ENCODE measurements at places on chromosomes 6 and 20. TPM values are rescaled to one million over a fixed set of nuclear protein-coding genes. Genes with fewer than 3 reads are reported as not detected.

PRSS35 gene
- 1.4 TPM for total RNA-seq

TBX18 gene
- total RNA-seq, result not detected

KCNK16 gene
- not detected for total RNA-seq

RAET1E gene
- not detected for total RNA-seq

MBOAT1 gene
- total RNA-seq, result 9.6 TPM

SLC22A16 gene
- total RNA-seq, result not detected

SHLD1 gene
- total RNA-seq, result 6.7 TPM

ZSCAN23 gene
- total RNA-seq, result 4.1 TPM

OTOR gene
- not detected for total RNA-seq

PI16 gene
- total RNA-seq, result not detected

SAPCD1 gene
- 3.2 TPM for total RNA-seq

LSM14B gene
- total RNA-seq, result 77.9 TPM

SMOC2 gene
- total RNA-seq, result 1.8 TPM

ANKRD66 gene
- not detected for total RNA-seq

EZR gene
- 375 TPM for total RNA-seq

DNA sequence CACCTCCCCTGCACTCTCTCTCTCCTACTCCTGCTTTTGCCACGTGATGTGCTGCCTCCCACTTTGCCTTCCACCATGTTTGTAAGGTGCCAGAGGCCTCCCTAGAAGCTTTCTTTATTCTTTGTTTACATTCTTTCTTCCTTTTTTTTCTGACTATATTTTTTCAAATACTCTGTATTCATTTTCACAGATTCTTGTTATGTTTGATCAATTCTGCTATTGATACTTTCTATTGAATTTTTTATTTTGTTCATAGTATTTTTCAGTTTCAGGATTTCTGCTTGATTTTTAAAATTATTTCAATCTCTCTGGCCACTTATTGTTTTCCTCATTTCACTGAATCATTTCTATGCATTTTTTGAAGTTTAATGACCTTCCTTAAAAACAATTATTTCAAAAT, 801.8 kb downstream of the GRIK2 start:
- no peak for DNase-seq

GRCh38 chr6:106252687-106253086, 72.9 kb downstream of the ATG5 start:
- no peak for DNase-seq

DNA sequence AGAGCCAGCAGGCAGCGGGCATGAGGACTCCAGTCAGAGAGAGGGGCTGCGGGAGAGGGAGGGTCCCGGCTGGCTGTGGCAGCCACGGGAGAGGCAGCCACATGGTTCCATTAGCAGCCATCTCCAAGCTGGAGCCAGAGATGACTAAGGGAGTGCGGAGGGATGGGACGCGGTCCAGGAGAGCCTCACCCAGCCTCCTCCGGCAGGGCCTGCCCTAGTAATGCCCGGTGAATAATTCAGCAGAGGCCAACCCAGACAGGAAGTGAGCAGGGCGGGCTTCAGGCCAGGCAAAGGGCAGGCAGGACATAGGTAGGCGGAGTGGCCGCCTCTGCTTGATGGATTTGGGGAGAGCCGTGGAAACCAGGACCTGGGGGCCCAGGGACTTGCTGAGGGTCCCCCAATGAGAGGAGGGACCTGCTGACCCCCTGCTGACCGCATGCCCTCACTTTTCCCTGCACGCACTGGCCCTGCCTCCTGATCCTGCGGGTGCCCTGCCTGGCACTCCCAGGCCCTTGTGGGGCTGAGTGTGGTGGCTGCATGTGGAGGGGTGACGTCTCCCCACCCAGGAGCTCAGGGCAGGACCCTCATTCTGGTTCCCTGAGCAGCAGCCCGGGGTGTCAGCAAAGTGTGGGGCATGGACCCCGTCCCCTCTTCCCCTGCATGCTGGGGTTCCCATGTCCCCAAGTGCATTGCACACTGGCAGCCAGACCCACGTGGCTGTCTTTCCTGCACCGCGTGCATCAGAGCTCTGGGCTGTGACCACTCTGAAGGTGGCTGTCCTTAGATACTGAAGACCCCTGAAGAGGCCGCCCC, 51.8 kb upstream of the SLCO4A1 start:
- no peak for DNase-seq

GRCh38 chr6:33142501-33143070, 49.7 kb downstream of the COL11A2 start:
- no peak for DNase-seq

DNA sequence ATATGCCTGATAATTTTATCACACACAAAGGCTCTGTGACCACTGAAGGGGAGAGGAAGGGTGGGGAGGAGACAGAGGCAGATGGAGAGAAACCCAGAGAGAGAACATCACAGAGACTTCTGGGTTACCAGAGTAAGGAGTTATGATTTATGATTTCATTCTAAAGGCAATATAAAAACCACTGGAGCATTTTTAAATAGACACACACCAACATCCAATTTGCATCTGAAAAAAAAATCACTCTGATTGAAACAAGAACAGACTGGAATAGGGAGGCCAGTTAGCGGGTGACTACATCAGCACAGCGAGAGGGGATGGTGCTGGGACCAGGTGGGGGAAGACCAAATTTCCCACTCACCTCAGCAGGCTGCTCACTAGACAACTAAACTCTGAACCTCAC, 104.8 kb downstream of the AGPAT4 start:
- no peak for DNase-seq

DNA sequence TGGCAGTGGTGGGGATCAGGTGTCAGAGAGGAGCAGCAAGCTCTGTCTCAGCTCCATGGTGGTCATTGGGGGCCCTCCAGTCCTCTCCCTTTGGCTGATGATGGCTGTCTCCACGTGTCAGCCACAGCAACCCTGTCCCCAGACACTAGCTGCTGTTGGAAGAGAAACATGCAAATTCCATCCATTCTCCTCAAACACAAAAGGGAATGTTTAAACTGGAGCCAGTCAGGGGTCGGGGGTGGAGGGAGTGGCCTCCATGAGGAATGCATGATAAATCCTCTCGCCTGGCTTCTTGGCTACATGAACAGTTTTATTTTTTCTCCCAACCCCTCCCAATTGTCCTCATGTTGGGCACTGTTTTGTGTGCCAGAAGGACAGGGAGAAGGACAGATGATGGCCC, 86.4 kb downstream of the EDN3 start:
- DNase-seq, result no peak

GRCh38 chr20:48275286-48276020, 490.2 kb upstream of the SULF2 start:
- no peak for DNase-seq

DNA sequence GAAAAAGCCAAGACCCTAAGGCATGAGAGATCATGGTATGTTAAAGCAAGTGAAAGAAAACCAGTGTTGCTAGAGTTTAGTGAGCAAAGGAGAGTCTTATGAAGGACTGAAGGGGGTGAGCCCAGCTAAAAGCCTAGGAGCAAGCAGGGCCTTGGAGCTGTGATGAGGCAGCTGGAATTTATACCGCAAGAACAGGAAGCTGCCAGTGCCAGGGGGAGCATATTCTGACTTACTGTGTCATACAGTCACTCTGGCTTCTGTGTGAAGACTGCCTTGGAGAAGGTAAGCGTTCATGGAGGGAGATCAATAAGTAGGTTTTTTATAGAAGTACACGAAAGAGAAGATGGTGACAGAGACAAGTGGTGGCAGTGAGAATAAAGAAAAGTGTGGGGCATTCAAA, 308.9 kb upstream of the THEMIS start:
- DNase-seq, result no peak

DNA sequence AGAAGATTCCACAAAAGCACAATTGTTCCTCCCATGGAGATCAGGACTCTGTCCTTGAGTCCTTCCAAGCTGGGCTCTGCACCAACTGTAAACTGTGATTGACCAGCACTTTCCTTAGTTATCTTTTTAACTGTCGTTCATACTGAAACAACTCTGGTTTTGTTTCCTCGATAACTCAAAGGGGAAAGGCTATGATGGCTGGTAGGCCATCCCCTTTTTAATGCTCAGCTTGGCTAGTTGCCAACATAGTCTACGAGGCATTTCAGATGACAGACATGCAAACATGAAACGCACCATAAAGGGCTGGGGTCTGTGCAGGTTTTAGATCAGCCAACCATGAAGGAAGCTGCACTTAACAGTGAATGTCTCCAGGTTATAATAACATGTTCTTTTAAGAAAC, 497.1 kb upstream of the ARID1B start:
- no peak for DNase-seq

DNA sequence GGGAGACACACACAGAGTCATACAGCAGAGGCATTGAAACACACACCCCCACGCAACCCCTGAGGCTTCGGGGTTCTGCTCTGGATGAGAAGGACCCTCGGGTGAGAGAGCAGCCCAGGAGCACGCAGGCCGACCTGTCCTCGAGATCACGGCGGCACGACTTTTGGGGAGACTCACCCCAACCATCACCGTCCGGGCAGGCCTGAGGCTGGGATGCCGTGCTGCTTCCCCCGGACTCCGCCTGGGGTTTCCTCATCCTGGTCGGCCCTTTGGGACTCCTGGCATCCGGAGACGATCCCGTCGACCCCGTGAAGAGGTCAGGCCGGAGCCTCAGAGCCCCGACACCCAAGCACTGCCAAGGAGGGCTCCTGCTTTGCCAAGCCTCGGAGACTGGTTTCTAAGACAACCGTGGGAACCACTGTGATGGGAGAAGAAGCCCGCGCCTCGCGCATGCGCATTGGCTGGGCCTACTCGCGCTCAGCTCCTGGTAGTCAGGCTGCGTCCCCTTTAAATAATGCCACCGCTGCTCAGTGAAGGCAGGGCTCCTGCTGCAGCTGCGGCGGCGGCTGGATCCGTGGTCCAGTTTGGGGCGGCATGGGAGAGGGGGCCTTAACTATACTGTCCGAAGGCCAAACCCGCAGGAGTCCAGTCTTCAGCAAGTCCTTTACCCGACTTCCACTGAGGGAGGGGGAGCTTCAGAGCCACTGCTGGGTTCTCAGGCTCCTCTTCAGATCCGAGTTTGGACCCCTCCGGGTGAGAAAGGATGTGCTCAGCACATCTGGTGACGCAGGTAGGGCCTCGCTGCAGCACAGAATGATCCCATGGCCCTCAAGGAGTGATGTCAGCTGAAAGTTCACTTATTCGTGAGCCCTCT, 171.4 kb upstream of the ZNF337 start:
- peak; percentile 78 for DNase-seq

- no peak for DNase-seq
These were observed 120.8 kb downstream of the CHD6 start for GRCh38 chr20:41497186-41497895.

- no peak for DNase-seq
These were observed 12.8 kb upstream of the KLHL32 start for GRCh38 chr6:96911751-96912150.

GRCh38 chr6:140858381-140858971, 1274.2 kb upstream of the GJE1 start:
- DNase-seq, result no peak

DNA sequence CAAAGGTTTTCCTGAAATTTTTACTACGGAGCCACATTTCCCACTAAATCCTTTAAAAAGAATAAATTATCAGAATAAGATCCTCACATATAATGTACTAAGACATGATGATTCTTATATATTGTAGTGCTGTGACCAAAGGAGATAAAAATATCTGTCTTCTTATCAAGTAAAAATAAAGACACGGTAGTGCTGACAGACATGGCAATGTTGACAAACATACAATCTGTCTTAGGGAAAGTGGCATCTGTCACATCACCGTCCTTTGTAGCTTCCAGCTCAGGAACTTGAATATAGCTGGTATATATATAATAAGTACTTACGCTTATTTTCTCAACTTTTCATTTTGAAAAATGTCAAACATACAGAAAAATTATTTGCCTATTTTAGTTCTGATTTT, 66.8 kb downstream of the NUDT3 start:
- DNase-seq, result no peak

GRCh38 chr6:33730611-33731010, 16.1 kb downstream of the IP6K3 start:
- DNase-seq, result no peak

DNA sequence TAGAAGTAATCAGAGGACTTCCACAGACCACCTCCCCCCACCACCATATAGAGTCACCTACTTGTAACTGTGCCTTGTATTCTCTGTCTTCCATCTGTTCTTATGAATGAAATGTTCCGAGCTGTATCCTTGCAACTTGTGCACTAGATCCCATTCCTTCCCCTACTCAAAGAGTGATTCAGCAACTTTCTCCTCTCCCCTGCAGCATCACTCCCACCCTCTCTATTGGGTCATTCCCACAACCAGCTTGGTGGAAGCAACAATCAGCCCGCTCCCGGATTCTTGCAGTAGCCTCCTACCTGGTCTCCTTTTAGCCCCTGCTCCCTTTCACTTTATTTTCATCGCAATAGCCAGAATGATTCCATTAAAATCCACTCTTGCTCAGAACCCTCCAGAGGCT, 34.9 kb upstream of the REV3L start:
- DNase-seq, result peak; percentile 44

DNA sequence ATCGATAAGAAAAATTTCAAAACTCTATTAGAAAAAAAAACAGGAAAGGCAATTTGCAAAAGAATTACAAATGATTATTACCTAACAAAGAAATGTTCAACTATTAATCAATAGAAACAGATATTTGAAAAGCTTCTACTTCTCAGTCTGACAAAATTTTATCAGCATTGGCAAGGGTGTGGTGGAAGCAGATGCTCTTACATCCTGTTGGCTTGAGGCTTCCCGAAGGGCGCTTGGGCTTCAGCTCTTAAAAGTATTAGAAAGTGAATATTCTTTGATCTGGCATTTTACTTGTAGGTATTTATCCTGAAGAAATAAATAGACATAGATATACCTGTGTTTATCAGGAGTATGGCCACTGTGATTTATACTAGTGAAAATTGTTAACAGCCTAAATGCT, 38.7 kb downstream of the SLC35D3 start:
- no peak for DNase-seq

Data from H9 (cell line).